H4 (cell line): ENCODE measurements at places on chromosomes 12 and 14.
A peak's percentile ranks its signal among the peaks of the same experiment; 100 is the strongest.

- DNase-seq = no peak
Measured at GRCh38 chr12:53073881-53074280, 5.3 kb downstream of the SPRYD3 start.

- DNase-seq = peak; percentile 91
Measured at GRCh38 chr14:104805326-104805678, 4.4 kb downstream of the ZBTB42 start.

DNA sequence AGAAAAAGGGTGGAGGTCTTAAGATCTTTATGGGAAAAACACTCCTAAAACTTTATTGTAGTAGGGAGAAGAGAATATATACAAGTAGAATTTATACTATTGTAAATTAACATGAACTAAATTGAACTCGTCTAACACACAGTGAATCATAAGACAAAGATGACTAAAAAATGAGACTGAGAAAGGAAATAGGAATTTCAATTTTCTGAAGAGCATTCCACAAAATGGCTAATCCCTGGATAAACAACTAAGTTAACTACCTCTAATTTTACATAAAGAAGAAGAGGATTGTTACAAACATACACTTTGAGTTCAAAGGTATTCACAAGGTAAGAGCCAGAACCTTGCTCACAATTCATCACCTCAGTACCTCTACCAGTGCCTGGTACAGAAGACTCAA lies 2.0 kb downstream of the MAP4K5 start:
- DNase-seq = no peak

DNA sequence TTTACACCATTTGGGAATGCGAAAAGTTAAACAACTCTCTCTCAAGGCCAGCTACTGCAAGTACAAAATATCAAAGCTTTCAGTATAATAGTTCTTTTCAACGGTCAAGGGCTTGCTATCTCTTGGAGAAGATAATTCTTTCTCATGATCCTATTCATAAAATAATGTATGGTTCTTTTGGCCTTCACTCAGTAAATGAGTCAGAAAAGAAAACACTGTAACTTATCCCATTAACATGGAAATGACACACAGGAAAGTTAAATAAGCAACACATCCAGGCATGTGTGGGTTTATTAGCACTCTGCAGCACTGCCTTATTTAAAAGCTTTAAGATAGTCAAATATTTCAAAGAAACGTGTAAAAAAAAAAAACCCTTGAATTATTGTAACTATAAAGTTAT lies 36.9 kb downstream of the ZFC3H1 start:
- no peak for DNase-seq
